Colonic mucosa (tissue), 4 donors: ENCODE measurements at places on chromosomes 11 and 22.

GRCh38 chr11:14327116-14327515 is 31.9 kb downstream of the RRAS2 start:
- no peak for DNase-seq

GRCh38 chr11:133726542-133726941 is 118.8 kb downstream of the SPATA19 start:
- no peak for DNase-seq

DNA sequence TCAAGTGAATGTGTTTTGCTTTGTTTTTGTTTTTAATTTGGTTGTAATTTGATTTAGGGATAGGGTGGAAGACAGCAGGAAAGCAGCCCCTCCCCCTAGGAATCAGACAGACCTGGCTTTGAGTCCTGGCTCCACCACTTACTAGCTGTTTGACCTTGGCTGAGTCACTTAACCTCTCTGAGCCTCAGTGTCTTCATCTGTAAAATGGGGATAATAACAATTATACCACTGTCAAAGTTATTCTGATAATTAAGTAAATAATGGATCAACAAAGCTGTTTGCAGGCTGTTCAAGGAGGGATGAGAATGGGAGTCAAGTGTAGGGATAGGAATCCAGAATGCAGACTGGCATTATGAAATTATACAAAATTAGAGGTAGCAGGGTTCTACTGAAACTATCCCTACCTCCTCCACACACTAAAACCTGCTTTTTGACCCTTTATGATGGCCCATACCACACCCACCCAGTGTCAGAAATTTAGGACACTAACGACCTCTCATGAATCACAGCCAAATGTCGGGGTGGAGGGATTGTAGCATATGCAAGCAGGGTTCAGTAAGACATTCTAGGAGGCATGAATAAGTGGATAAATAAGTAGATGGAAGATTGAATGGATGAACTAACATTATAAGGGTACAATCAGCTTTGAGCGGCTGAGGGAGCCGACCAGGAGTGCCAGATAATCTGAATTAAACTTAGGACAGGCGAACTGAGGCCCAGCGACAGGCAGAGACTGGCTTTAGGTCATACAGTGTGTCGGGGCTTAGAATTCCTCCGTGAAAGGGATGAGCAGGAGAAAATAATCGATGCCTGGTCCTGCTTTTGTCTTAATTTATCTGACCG is 974 bp downstream of the ANAPC15 start:
- peak; percentile 28 for DNase-seq

GRCh38 chr11:17766590-17766989 is 32.0 kb downstream of the KCNC1 start:
- no peak for DNase-seq

DNA sequence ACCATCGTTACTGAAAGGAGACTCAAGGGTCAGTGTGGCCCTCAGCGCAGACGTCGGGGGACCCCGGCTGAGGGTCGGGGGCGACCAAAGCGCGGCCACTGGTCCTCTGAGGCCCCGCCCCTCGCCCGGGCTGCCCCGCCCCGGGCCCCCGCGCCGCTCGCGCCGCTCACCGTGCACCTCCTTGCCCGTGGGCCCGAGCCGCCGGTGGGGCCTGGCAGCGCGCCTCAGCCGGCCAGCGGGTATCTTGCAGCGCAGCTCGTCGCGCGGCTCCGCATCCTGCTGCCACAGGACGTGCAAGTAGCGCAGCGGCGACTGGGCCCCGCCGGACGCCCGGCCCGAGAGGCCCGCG is 419 bp downstream of the ANKRD54 start:
- DNase-seq = peak; percentile 64
